ENCODE measurements at places on chromosomes 2 and 18.

DNA sequence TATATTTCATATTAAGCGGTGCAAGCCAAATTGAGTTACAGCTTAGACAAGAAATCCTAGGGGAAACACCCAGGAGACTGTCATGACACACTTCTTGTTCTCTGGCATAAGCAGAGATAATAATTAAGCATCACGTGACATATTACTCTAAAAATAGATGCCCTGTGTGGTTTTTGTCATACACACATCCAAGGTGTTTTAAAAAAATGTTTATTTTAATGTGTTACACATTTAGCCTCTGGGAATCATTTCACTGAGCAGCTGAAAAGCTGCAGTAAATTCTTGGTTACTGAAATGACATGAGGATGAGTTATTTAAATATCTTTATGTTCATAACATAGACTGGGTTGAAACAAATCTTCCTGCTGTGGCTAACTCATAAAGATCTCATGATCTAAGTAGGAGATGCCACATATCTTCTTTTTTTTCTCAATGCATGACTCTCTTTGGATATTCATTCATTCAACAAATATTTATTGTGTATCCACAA lies 38.0 kb upstream of the ERMN start:
- no peak overlapping the region for H3K27ac ChIP-seq
- no peak overlapping the region for H3K4me3 ChIP-seq
- H3K36me3 ChIP-seq = no peaks in the 10 kb centered on the region
- DNase-seq = no peak
- no peaks in the 10 kb centered on the region for H3K27me3 ChIP-seq
- peaks cover 25% of the 10 kb centered on the region for H3K4me1 ChIP-seq

- H3K4me1 ChIP-seq = no peaks in the 10 kb centered on the region
- no peak for DNase-seq
- no peaks in the 10 kb centered on the region for H3K36me3 ChIP-seq
- H3K4me3 ChIP-seq = no peak overlapping the region
Measured at GRCh38 chr2:226023383-226023782, 623.9 kb downstream of the NYAP2 start.

DNA sequence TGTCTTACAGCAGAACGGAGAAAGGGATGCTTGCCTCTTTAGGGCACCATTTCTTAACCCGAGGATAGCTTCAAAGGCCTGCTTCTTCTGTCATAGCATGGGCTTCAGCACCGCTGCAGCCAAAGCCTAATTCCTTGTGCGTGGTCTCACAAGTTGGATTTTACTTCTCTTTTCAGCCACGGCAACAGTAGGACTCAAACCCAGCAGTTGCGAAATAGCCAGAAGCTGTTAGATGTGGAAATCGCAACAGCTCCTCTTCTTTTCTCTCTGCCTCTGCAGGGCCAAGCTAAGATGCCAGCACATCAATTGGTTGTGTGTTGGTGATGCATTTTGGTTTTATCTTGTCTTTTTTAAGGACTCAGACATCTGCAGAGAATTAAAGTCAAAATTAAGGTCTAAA lies 3.1 kb downstream of the NRXN1 start:
- no peaks in the 10 kb centered on the region for H3K27me3 ChIP-seq
- no peak for DNase-seq
- no peak overlapping the region for H3K4me3 ChIP-seq
- no peaks in the 10 kb centered on the region for H3K36me3 ChIP-seq
- no peak overlapping the region for H3K27ac ChIP-seq
- H3K4me1 ChIP-seq = no peaks in the 10 kb centered on the region

DNA sequence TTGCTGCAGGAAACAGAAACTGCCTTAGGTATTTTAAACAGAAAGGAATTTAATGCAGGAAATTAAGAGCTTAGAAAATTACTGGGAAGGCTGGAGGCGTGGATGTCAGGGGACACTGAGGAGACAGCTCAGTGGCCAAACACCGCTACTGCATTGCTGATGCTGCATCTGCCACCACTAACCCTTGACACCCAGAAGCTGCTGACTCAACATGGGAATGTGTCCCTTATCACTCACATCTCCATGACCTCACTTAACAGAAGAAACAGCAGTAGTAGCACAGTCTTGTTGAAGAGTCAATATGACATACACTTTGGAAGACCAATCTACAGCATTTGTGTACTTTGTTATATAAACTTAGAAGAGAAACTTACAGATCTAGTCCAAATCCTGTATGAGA lies 906.1 kb downstream of the SLC4A3 start:
- DNase-seq = no peak
- H3K4me3 ChIP-seq = no peak overlapping the region
- no peaks in the 10 kb centered on the region for H3K36me3 ChIP-seq
- H3K4me1 ChIP-seq = no peaks in the 10 kb centered on the region

DNA sequence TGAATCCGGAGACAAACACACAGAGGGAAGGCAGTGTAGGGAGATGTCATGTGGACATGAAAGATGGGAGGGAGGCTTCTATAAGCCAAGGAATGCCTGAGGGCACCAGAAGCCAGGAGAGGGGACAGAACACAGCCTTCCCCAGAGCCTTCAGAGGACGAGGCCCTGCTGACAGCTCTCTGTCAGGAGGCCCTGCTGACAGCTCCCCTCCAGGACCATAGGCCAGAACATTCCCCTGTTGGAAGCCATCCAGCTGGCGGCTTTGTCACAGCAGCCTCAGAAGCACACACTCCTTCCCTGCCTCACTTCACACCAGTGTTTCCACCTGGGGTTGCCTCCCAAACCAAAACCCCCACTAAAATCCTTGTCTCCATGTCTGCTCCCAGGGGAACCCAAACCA lies 171.3 kb upstream of the ID2 start:
- H3K36me3 ChIP-seq = no peaks in the 10 kb centered on the region
- H3K27ac ChIP-seq = no peak overlapping the region
- H3K4me3 ChIP-seq = no peak overlapping the region
- H3K4me1 ChIP-seq = peaks cover 26% of the 10 kb centered on the region
- no peak for DNase-seq
- no peaks in the 10 kb centered on the region for H3K27me3 ChIP-seq

DNA sequence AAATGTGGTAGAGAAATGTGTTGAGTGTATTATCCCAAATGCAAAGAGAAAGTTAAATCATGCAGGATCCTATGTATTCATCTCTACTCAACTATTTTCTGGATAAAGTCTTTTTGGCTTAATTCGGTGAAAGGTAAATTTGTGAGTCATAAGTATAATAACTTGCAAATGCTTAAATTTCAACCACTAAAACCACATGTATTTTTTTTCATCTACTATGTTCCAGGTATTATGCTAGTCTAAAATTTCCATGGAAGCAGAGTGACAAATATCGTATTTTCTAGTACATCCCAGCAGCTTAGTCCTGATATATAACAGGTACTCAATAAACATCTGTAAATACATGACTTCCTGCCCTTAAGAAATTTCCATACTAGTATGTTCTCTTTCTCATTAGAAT lies 6.2 kb downstream of the ALS2 start:
- H3K4me1 ChIP-seq = no peaks in the 10 kb centered on the region
- H3K27me3 ChIP-seq = no peaks in the 10 kb centered on the region
- H3K36me3 ChIP-seq = no peaks in the 10 kb centered on the region
- H3K4me3 ChIP-seq = no peak overlapping the region
- H3K27ac ChIP-seq = no peak overlapping the region

- H3K4me3 ChIP-seq = no peak overlapping the region
- H3K27me3 ChIP-seq = no peaks in the 10 kb centered on the region
- DNase-seq = no peak
- H3K4me1 ChIP-seq = no peaks in the 10 kb centered on the region
Measured at GRCh38 chr2:138327967-138328366, 173.6 kb upstream of the SPOPL start.

GRCh38 chr2:168612719-168613118 lies 156.6 kb downstream of the CERS6 start:
- H3K36me3 ChIP-seq = no peaks in the 10 kb centered on the region
- H3K27ac ChIP-seq = no peak overlapping the region
- no peaks in the 10 kb centered on the region for H3K27me3 ChIP-seq
- H3K4me3 ChIP-seq = no peak overlapping the region
- peaks cover 6% of the 10 kb centered on the region for H3K4me1 ChIP-seq
- DNase-seq = no peak

DNA sequence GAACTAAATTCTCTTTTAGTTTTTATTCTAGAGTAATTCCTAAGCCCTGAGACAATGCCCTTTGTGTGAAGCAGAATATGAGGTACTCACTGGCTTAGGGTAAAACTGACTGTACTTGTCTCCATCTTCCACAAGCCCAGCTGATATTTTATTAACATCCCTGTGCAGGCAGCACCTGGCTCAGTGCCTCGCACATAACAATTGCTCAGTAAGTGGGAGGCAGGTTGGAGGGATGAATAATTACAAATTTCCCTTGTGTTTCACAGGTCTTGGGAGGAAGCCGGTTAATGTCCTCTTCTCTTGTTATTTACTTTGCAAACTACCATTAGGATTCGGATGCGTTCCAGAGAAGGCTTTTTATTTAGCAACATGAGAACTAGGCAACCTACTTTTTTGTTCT lies 249.8 kb upstream of the FSHR start:
- DNase-seq = no peak
- H3K4me1 ChIP-seq = no peaks in the 10 kb centered on the region
- H3K36me3 ChIP-seq = no peaks in the 10 kb centered on the region
- no peak overlapping the region for H3K4me3 ChIP-seq
- no peak overlapping the region for H3K27ac ChIP-seq
- no peaks in the 10 kb centered on the region for H3K27me3 ChIP-seq

- no peak overlapping the region for H3K4me3 ChIP-seq
- DNase-seq = peak; percentile 8
- H3K4me1 ChIP-seq = peaks cover 8% of the 10 kb centered on the region
- H3K27ac ChIP-seq = no peak overlapping the region
Measured at GRCh38 chr2:8229546-8229986, 452.3 kb upstream of the ID2 start.

DNA sequence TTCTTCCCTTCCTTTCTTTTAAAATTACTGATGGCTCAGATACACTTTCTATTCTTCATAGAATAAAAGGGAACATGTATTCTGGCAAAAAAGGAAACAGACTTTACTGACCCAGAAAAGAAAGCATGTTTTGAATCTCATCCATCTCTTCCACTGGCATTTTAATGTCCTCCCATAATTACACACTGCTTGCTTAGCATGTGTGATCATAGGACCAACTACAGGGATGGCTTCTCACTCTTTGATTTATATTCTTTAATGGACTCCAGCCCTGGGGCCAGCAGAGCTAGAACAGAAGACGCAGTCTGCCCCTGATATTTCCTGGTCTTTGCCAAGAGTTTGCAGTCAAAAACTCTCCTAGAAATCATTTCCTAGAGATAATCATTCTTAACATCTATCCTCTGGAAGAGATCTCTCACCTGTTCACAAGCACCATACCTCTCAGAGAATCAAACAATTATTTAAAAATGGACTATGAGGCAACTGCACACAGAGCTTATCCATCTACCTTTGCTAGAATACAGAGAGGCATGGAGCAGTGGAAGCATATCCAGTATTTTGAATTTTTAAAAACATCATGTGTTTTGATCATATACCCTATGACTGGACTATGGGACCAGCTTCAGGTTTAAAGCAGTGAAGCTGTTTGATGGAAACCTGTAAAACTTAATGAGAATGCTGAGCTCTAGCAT lies 429.1 kb downstream of the NRXN1 start:
- H3K4me3 ChIP-seq = no peak overlapping the region
- H3K27me3 ChIP-seq = no peaks in the 10 kb centered on the region
- no peak overlapping the region for H3K27ac ChIP-seq
- H3K4me1 ChIP-seq = no peaks in the 10 kb centered on the region
- no peak for DNase-seq
- H3K36me3 ChIP-seq = no peaks in the 10 kb centered on the region

GRCh38 chr18:74869904-74870863 lies 272.5 kb downstream of the ZNF407 start:
- no peak overlapping the region for H3K27ac ChIP-seq
- H3K4me1 ChIP-seq = no peaks in the 10 kb centered on the region
- no peak for DNase-seq
- H3K4me3 ChIP-seq = no peak overlapping the region
- no peaks in the 10 kb centered on the region for H3K27me3 ChIP-seq

GRCh38 chr2:208265371-208265800 lies 669 bp upstream of the PIKFYVE start:
- H3K36me3 ChIP-seq = no peaks in the 10 kb centered on the region
- H3K4me3 ChIP-seq = peak overlapping the region; percentile 95
- DNase-seq = peak; percentile 71
- H3K27me3 ChIP-seq = no peaks in the 10 kb centered on the region
- H3K4me1 ChIP-seq = peaks cover 46% of the 10 kb centered on the region

GRCh38 chr18:58098706-58099105 lies 54.7 kb downstream of the NEDD4L start:
- DNase-seq = no peak
- H3K36me3 ChIP-seq = no peaks in the 10 kb centered on the region
- H3K4me1 ChIP-seq = no peaks in the 10 kb centered on the region
- no peak overlapping the region for H3K4me3 ChIP-seq

DNA sequence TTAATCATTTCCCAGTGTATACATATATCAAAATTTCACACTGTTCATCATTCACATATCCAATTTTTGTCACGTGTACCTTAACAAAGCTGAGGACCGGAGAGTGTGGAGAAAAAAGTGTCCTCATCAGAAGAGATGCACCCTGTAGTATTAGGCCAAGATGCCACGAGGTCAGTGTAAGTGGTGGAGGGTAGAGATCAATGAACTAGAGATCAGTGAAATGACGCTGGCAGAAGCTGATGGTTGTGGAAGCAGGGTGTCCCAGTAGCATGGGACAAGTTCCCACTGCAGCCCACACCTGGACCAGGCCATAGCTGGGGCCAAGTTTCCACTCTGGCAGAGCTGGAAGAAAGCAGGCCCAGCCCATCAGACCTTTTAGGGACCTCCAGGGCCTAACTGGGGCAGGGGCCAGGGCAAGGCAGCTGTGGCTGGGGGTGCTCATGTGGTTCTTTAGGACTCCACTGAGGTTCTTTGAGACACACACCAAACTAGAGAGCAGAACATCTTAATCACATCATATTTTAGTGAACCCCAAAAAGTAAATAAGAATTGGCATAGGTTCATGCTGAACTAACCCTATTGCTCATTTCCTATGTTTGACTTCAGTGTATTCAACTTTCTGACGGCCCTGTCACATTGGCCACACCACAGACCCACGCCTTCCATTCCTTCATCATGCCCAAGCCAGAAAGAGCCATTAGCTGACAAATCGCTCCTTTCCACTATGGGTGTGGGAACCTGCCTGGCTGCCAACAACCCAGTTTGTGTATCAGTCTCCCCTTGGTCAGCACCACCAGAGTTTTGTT lies 21.6 kb upstream of the GPR55 start:
- no peak for DNase-seq
- no peaks in the 10 kb centered on the region for H3K36me3 ChIP-seq
- no peaks in the 10 kb centered on the region for H3K4me1 ChIP-seq
- no peak overlapping the region for H3K4me3 ChIP-seq

DNA sequence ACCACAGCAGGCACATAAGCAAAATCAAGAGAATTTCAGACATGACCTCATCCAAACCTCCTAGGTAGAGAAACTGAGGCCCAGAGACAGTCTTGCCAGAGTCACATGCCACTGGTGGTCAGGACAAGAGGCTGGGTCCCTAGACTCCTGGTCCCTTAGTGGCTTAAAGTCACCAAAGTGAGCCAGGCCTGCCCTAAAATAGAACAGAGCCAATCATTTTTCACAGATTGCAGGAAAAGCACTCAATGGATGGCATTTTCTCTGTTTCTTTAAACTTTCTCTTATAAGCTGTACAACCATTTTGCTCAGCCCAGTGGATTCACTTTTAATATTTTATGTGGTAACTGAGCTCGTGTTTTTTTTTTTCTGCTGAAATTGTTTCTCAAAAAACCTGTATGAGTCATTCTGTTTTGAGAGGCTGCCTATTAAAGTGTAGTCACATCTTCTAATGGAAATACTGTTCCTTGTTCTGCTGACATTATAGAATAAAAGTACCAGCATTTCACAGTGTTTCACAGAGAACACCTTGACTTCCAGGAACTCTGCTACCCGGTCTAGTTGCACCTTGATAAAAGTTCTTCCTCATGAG lies 29.6 kb downstream of the STEAP3 start:
- H3K27me3 ChIP-seq = no peaks in the 10 kb centered on the region
- no peak overlapping the region for H3K4me3 ChIP-seq
- H3K27ac ChIP-seq = no peak overlapping the region
- H3K4me1 ChIP-seq = no peaks in the 10 kb centered on the region
- no peak for DNase-seq
- H3K36me3 ChIP-seq = no peaks in the 10 kb centered on the region
